Omental fat pad (tissue), 4 donors: ENCODE measurements at places on chromosomes 12 and 14.
A peak's percentile ranks its signal among the peaks of the same experiment; 100 is the strongest.

- DNase-seq = no peak
Observed at GRCh38 chr14:51173863-51174262, 66.2 kb upstream of the TMX1 start.

GRCh38 chr12:47833591-47834012, 13.9 kb upstream of the HDAC7 start:
- no peak for DNase-seq

DNA sequence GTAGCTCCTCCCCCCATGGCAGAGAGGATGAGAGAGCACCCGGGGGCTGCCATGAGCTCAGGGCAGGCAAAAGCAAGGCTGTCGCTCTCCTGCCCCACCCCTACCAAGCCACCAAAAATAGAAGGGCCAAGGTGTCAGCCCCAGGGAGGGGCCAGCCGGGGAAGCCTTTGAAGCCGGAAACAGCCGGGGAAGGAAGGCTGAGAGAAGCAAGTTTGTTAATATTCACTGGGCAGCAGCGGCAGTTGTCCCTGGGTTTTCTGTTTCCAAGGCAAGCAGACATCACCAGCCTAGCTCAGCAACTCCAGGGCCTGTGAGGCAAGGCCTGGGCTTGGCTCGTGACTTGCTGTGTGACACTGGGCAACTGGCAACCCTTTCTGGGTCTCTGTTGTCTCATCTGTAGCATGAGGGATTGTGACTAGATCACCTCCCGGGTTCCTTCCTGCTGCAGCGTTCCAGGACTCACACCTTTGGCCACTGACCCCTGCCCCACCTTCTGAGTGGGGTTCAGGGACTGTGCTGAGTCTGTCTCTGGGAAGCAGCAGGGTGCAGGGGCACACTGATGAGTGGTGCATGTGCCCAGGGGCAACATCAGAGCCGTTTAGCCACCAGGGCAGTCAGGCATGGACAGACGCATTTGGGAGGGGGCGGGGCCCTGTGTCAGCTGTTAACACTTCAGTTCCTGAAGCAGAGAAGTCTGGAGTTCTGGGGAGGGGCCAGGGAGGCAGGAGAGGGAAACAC, 24.3 kb downstream of the SYNDIG1L start:
- DNase-seq = no peak

DNA sequence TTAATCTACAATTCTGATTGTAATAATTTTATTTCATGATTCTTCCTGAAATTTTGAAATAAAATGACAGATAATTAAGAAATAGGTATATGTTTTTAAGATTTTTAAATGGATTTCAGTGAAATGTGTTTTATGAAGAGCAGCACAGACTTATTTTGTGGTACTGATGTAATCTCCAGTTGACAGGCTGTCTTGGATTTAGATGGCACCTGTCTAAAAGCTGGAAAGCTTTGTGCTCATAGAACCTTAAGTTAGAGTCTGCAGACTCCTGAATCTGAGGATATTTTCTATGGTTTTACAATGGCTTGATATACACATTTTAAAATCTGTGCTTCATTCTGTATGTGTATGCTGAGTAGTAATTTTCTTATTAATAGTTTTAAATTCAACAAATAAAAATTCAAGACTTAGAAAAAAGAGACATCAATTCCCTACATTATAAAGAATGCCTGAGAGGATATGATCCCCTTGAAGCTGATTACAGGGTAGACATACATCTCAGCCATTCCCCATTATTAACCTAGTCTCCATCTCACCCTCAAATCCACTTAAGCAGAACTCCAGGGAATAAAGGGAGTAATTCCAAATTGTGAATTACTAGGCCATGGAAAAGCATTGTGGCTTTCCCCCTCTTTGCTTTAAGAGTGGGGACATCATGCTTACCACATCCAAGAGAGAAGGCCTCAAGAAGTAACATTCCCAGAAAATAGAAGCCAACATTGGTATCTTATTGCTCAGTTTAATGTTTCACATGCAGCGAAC, 33.7 kb upstream of the ACSS3 start:
- no peak for DNase-seq

DNA sequence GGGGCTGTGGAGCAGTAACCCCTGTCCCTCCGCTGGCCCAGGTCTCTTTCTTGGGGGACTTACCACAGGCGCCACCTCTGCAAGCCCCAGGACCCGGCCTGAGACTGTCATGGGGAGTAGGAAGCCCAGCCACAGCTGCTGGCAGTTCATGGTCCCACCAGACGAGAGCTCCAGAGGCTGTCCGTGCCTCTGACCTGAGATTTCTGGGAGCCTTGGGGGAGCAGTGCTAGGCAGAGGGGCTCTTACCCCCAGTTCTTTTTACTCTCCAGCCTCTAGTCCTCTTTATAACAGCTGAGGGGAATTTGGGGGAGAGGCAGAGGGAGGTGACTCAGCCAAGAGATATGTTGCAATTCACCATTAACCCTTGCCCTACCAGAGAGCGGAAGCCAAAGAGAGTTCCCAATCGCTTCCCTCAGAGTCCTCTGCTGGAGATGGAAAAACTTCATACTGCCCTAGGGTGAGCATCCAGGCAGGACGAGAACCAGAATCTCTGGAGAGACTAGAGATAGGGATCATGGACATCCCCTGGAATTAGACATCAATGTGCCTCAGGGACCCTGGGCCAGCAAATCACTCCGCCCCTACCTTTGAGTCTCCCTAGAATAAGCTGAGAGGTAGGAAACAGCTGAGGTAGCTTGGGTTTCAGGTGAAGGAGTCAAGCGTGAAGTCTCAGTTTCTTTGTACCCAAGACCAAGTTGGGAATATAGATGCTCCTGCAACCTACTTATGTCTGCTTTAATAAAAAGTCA, at the start of gene MMP19:
TSS of gene MMP19 (minus strand) at position 256 of the 749 bp plus-strand sequence. CDS start at position 150, 106 bp downstream.
- peak; percentile 29 for DNase-seq

- no peak for DNase-seq
Observed at GRCh38 chr12:93465841-93466240, 1.5 kb upstream of the MRPL42 start.

DNA sequence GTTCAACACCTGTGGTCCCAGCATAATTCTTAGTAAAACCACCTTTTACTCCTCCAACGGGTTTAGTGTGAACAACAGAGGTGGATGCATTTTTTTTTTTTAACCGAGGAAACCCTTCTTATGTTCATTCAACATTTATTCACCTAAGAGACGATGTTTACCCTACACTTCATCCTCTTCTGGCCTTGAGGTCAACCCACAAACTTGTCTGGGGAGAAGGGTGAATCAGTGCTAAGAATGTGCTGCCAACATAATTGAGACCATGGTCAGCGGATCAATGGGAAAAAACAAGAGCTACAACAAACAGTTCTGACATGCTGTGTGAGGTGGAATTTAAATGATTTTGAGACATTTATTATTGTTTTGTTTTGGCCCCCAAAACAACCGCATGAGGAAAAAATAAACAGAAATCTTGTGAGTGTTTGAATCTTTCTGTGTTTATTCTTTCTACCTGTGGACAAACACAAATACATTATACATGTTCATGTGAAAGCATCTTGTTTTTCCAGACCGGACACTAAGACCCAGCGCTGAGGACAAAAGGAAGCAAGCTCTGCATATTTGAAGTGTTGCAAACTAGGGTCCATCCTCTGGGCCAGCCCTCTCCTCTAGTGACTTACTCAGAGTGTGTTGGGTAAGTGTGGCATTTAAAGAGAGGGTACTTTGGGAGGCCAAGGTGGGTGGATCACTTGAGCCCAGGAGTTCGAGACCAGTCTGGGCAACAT, 5.1 kb upstream of the USP30 start:
- no peak for DNase-seq

DNA sequence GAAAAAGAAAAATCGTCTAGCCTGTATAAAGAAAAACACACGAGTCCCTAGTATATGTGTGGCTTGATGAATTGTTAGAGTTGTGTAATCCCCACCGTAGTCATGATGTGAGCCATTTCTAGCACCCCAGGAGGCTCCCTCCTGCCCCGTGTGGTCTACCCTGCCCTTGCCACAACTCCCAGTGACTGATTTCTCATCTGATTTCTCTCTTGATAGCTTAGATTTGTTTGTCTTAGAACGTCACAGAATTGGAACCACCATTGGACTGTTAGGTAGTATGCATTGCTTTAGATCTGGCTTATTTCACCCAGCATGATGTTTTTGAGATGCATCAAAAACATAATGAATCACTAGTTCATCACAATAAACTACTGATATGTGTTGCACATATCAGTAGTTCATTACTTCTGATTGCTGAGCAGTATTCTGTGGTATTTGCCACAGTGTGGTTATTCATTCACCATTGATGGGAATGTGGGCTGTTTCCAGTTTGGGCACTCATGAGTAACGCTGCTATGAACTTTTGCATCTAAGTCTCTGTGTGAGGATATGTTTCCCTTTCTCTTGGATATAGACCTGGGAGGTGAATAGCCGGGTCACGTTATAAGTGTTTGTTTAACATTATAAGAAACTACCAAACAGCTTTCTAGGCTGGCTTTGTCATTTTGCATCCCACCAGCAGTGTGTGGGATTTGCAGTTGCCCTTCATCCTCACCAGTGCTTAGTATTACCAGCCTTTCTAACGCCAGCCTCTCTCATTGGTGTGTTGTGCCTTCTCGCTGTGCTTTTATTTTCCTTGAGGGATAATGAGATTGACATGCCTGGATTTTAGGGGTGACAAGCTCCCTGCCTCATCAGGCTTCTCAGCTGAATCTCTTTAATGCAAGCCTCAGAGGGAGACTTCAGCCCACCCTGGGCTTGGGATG, 31.9 kb upstream of the NCOR2 start:
- no peak for DNase-seq

GRCh38 chr12:71980538-71980937, 41.9 kb downstream of the TPH2 start:
- no peak for DNase-seq

GRCh38 chr12:56724701-56724971, 463 bp downstream of the NACA start:
- DNase-seq = no peak

DNA sequence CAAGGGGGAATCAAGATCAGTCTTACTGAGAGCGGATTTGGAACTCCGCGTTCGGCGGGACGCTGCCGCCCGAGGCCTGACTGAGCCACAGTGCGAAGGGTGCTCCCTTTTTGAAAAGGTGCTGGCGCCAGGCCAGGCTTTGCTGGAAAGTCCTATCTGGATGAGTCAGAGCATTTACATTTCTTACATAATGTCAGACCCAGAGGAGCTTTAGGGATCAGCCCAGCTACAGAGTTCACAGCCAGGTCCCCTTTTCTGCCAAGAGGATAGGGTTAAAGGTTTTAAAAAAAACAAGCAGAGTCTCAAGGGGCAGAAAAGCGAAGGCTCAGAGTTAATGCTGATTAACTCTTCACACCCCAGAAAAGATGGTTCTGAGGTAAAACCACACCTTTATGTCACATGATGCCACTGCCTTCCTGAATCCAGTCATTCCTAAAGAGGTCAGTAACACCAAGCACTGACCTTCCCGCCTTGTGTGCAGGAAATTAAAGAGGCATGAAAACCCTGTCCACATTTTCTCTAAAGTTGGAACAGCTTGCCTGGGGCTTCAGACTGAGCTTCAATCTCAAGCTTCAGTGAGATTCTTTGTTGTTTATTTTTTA, 11.7 kb upstream of the FBXL14 start:
- DNase-seq = peak; percentile 96

GRCh38 chr14:73234586-73235394, 2.5 kb upstream of the PAPLN start:
- no peak for DNase-seq

GRCh38 chr12:116015525-116015924, 262.0 kb downstream of the MED13L start:
- no peak for DNase-seq

DNA sequence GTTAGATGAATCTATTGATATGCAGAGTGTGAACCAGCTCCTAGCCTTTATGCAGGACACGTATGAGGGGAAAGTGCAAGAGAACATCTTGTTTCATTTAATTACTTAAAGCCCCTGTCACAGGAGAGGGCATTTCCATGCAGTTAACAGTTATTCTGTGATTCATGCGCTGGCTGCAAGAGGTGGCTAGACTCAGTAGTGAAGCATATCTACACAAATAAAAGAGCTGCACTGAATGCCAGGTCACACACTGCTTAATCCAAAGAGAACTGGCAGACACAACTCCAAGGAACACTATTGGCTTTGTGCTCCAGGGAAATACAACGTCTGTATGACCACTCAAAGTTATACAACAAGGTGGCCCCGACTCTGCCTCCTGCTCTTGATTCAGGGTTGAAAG, 394.1 kb downstream of the C12orf75 start:
- DNase-seq = no peak

DNA sequence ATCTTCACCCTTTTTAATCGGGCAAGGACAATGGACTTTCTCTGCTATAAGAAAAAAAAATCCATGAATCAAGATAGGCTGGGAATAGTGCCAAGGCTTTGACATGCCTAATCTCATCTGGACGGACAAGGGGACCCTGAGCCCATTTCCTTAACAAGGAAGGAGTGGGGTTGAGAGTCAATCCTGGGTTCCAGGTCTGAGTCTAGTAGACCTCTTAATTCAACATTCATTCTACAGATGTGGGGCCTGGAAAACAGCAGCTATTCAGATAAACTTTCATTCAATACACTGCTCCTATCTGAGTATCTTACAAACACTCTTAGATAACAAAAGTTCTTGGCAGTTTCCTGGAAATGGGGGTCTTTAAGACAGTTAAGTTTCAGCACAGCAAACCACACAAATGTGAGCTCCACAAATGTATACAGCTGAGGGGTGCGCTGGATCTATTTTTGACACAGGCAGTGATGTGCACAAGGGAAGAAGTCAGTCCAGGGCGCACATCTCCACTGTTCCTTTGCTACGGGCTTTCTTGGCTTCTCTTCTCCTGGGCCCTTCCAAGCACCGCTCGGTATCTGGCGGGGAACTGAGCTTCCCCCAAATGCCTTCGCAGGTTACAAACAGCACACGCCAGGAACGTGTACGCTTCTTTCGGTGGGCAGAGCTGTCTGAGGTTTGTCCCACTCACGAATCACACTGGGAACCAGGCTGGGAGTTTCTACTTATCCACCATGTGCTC, 82.2 kb upstream of the GPR68 start:
- no peak for DNase-seq

GRCh38 chr12:74365178-74365964, 172.3 kb upstream of the ATXN7L3B start:
- DNase-seq = no peak

DNA sequence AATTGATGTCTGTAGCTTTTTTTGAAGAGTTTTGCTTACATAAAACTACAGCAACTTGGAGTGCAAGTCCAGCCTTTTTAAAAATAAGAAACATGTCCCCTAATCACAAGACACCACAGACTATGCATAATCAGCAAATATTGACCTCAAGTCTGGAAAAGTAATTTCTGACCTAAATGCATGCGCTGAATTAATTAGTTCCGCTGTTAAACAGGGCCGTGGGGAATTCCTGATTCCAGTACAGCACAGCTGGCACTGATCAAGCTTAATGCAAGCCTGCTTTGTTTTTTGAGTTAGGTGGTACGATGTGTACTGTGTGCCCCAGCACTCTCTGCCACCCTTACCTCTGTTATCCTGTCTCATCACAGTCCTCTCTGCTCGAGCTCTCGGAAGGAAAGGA, 9.2 kb downstream of the MLH3 start:
- no peak for DNase-seq

- no peak for DNase-seq
Observed at GRCh38 chr14:84042992-84043391, 1487.0 kb upstream of the FLRT2 start.
